ENCODE measurements at places on chromosomes 4 and X. TPM values are rescaled to one million over a fixed set of nuclear protein-coding genes. Genes with fewer than 3 reads are reported as not detected.

BEND4 gene
- not detected for total RNA-seq

RIPPLY1 gene
- total RNA-seq: not detected

SPARCL1 gene
- 61.2 TPM for total RNA-seq

TIGD4 gene
- 0.16 TPM for total RNA-seq

UGT2B15 gene
- not detected for total RNA-seq

FTSJ1 gene
- total RNA-seq: 76.2 TPM

SLC10A4 gene
- total RNA-seq: not detected

MAGEC3 gene
- total RNA-seq: not detected

SPANXN3 gene
- total RNA-seq: not detected

TIMM8A gene
- 2.9 TPM for total RNA-seq

NHSL2 gene
- 0.81 TPM for total RNA-seq

TRIM60 gene
- not detected for total RNA-seq

PDE6B gene
- total RNA-seq: 0.81 TPM
